ENCODE measurements at places on chromosomes 2 and 18. TPM values are rescaled to one million over a fixed set of nuclear protein-coding genes. Genes with fewer than 3 reads are reported as not detected.

COA5 gene
- 16.4 TPM for total RNA-seq

GRCh38 chr2:165660361-165660760 is 133.7 kb downstream of the GALNT3 start:
- no peak overlapping the region for H3K27ac ChIP-seq
- no peak overlapping the region for H3K4me3 ChIP-seq
- no peaks in the 10 kb centered on the region for H3K4me1 ChIP-seq
- H3K36me3 ChIP-seq, result no peaks in the 10 kb centered on the region

RUFY4 gene
- not detected for total RNA-seq

AGXT gene
- not detected for total RNA-seq

GRCh38 chr2:167431949-167432348 is 543.7 kb downstream of the XIRP2 start:
- no peak overlapping the region for H3K4me3 ChIP-seq
- no peak for DNase-seq
- no peaks in the 10 kb centered on the region for H3K36me3 ChIP-seq
- no peaks in the 10 kb centered on the region for H3K4me1 ChIP-seq
- H3K27me3 ChIP-seq, result no peaks in the 10 kb centered on the region
- H3K27ac ChIP-seq, result no peak overlapping the region

PRSS56 gene
- not detected for total RNA-seq

DNA sequence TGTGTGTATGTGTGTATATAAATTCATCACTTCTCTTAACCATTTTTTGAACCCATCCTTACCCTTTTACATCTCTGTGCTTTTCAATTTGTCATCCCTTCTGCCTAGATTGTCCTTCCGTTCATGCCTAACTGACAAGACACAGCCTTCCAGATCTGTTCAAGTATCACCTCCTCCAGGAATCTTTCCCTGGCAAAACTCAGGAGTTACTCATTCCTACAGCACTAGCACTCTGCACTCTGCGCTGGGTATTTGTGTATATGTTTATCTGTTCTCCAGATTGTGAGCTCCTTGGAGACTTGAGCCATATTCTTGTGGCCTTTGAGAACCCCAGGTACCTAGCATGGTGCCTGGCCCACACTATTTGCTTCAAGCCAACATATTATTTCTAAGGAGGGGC is 26.8 kb upstream of the ASXL2 start:
- H3K4me1 ChIP-seq, result no peaks in the 10 kb centered on the region
- H3K27ac ChIP-seq, result no peak overlapping the region
- H3K36me3 ChIP-seq, result no peaks in the 10 kb centered on the region
- peak; percentile 59 for DNase-seq

OXER1 gene
- total RNA-seq, result not detected

BOLL gene
- not detected for total RNA-seq

ATIC gene
- 29.4 TPM for total RNA-seq

DNA sequence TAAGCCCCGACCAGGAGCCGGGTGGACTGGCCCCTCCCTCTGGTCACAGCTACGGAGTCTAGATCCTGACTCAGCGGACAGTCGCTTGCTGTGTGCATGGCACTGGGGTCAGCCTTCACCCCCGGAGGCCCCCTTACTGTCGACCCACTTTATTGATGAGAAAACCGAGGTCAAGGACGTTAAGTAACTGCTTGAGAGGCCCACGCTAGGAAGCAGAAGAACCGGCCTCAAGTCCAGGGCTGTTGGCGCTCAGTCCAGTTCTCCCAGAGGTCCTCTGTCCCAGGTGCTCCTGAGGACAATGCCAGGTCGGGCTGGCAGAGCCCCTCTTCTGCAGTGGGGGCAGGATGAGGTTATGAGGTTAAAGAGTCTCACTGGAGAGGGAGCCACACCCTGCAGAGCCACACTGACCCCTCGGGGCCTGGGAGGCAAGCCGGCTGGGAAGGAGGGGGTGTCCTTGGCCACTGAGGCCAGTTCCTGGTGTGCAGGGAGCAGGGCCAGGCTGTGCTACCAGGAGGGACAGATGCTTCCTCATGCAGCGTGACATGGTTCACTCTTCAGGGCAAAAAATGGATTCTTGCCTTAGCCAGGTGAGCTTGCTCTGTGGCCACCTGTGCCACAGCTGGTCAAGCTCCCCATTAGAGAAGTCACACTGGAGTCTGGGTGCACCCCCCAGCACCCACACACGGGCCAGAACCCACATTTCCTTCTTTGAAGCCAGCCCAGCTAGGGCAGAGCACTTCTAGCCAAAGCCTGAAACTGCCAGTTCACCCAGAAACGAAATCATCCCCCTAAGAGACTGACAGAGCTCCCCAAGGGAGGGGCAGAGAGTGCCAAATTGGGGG is 47.3 kb upstream of the HPCAL1 start:
- no peaks in the 10 kb centered on the region for H3K36me3 ChIP-seq
- no peak for DNase-seq
- H3K4me3 ChIP-seq, result no peak overlapping the region
- peaks cover 22% of the 10 kb centered on the region for H3K27me3 ChIP-seq
- no peaks in the 10 kb centered on the region for H3K4me1 ChIP-seq
- H3K27ac ChIP-seq, result no peak overlapping the region

DNA sequence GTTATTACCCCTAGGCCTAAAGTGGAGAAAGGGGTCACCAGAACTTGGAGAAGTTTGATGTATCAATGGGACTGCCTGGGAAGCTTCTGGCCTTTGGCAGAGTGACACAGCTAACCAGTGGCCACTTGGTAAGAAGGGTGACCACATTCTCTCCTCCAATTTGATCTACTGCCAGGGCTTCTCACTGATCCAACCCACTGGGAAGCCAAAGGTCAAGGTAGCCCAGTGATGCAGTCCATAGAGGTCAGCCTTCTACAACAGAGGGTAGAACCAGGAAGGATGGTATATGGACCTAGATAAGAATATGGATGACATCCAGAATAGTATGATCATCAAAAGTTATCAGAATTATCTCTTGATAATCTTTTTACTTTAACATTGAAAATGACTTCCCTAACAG is 493.6 kb downstream of the NYAP2 start:
- H3K4me3 ChIP-seq, result no peak overlapping the region
- H3K27ac ChIP-seq, result no peak overlapping the region
- no peak for DNase-seq
- H3K36me3 ChIP-seq, result no peaks in the 10 kb centered on the region
- H3K4me1 ChIP-seq, result peaks cover 10% of the 10 kb centered on the region

GRCh38 chr18:55261253-55261652 is 302.0 kb upstream of the CCDC68 start:
- no peaks in the 10 kb centered on the region for H3K27me3 ChIP-seq
- no peak overlapping the region for H3K27ac ChIP-seq
- H3K4me3 ChIP-seq, result no peak overlapping the region
- peaks cover 31% of the 10 kb centered on the region for H3K36me3 ChIP-seq

GAREM1 gene
- total RNA-seq, result 2.3 TPM

LHCGR gene
- total RNA-seq, result under 0.01 TPM

DNA sequence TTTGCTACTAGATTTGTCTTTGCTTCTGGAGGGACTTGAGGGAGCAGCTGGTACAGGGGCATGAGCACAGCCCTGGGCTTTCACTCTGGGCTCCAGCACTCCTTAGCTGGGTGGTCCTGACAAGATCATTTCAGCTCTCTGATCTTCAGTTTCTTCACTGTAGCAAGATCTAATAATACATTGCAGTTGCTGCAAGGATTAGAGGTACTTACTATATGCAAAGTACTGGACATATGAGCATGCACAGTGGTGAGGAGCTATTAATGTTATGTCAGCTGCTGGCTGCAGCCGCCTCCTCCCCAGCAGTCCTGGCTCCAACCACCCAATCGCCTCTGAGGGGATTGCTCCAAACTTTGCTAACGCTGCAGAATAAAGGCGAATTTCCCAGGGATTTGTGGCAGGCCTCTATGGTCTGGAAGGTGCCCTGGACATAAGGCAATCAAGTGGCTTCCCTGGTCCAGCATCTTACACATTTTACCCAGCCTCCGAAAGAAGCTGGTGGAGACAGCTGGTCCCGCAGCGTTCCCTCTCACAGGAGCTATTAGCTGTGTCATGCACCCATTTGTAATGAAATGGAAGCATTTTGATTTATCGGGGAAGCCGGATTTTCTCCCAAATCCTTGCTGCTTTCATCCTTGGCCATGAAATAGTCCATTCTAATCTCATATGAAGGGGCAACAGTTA is 96.7 kb downstream of the RHOB start:
- H3K27ac ChIP-seq, result no peak overlapping the region
- no peak overlapping the region for H3K4me3 ChIP-seq
- H3K36me3 ChIP-seq, result no peaks in the 10 kb centered on the region
- H3K27me3 ChIP-seq, result peaks cover 8% of the 10 kb centered on the region
- peak; percentile 18 for DNase-seq
- H3K4me1 ChIP-seq, result peaks cover 2% of the 10 kb centered on the region

DNA sequence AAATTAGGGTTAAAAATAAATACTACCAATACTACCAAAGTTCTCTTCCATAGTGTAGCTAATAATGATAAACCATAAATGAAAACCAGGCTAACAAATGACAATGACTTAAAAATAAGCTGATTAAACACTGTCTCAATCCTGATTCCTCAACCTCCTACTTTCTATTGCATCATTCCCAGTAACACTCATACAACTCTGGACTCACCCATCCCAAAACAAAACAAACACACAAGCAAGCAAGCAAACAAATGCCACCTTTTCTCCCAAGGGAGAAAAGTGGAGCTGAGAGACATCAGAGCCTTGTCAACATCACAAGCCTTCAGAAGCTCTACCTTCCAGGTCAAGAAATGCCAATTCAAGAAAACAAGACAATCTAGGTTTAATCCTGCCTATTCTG is 620.7 kb downstream of the NYAP2 start:
- no peak overlapping the region for H3K27ac ChIP-seq
- no peak for DNase-seq
- no peaks in the 10 kb centered on the region for H3K27me3 ChIP-seq
- H3K4me1 ChIP-seq, result no peaks in the 10 kb centered on the region
- no peaks in the 10 kb centered on the region for H3K36me3 ChIP-seq

LAMA1 gene
- 11.4 TPM for total RNA-seq
